ENCODE measurements at places on chromosomes 11 and 22. TPM values are rescaled to one million over a fixed set of nuclear protein-coding genes. Genes with fewer than 3 reads are reported as not detected.

The KRTAP5-1 gene
- total RNA-seq = not detected

The RTN4RL2 gene
- not detected for total RNA-seq

The RANBP1 gene
- total RNA-seq = 1,034 TPM

The ENTHD1 gene
- not detected for total RNA-seq

The SPTBN2 gene
- 78.9 TPM for total RNA-seq

The SRRD gene
- 34.1 TPM for total RNA-seq

The NAV2 gene
- total RNA-seq = 15.2 TPM

The PKNOX2 gene
- total RNA-seq = not detected

The ART1 gene
- total RNA-seq = not detected

The OR52B2 gene
- total RNA-seq = not detected

The NDUFS8 gene
- total RNA-seq = 345 TPM

The PRDM11 gene
- total RNA-seq = 4.6 TPM

The GAL3ST1 gene
- 11.4 TPM for total RNA-seq

The ETS1 gene
- 84.0 TPM for total RNA-seq

The TCP11L1 gene
- total RNA-seq = 9.8 TPM

The TTC36 gene
- 1.6 TPM for total RNA-seq

The SCGB2A2 gene
- not detected for total RNA-seq

The LDHAL6A gene
- total RNA-seq = not detected

The ISX gene
- not detected for total RNA-seq

The WNT7B gene
- 112 TPM for total RNA-seq

The NCF4 gene
- total RNA-seq = not detected

The CCDC87 gene
- 0.14 TPM for total RNA-seq

The OR52I1 gene
- not detected for total RNA-seq

The SLC25A18 gene
- not detected for total RNA-seq

The NDUFA6 gene
- total RNA-seq = 108 TPM
